Endothelial cell of coronary artery (primary cell): ENCODE measurements at places on chromosomes 5 and 9. TPM values are rescaled to one million over a fixed set of nuclear protein-coding genes. Genes with fewer than 3 reads are reported as not detected.

ANKRD33B gene
- total RNA-seq = 3.4 and 7.3 TPM in 2 replicates

RNF180 gene
- total RNA-seq = 3.7 and 6.4 TPM in 2 replicates

KCNV2 gene
- not detected in 2 replicates for total RNA-seq

CTNND2 gene
- not detected in 2 replicates for total RNA-seq

SLC36A2 gene
- not detected in 2 replicates for total RNA-seq

SAXO1 gene
- not detected in 2 replicates for total RNA-seq

ST8SIA4 gene
- 1.1 and 8.0 TPM in 2 replicates for total RNA-seq

SHOC1 gene
- total RNA-seq = under 0.01 TPM in 1 of 2 replicates, not detected in the other

WNT8A gene
- total RNA-seq = not detected in 2 replicates

CCNB1 gene
- 73.4 and 172 TPM in 2 replicates for total RNA-seq
